ENCODE measurements at places on chromosomes 12 and 14. TPM values are rescaled to one million over a fixed set of nuclear protein-coding genes. Genes with fewer than 3 reads are reported as not detected.

The RNASE4 gene
- total RNA-seq = 0.75 TPM

The GPX2 gene
- total RNA-seq = not detected

The CFAP73 gene
- total RNA-seq = not detected

The MSI1 gene
- total RNA-seq = not detected

The CSRP2 gene
- not detected for total RNA-seq

The LRTM2 gene
- total RNA-seq = not detected

The CELA1 gene
- not detected for total RNA-seq

The IL22 gene
- total RNA-seq = 0.61 TPM

The ACAD10 gene
- 30.3 TPM for total RNA-seq

The DAO gene
- total RNA-seq = not detected

The ITPR2 gene
- 31.1 TPM for total RNA-seq

The DPF3 gene
- total RNA-seq = 10.2 TPM

The LYZ gene
- 0.21 TPM for total RNA-seq

The NXPH4 gene
- total RNA-seq = 0.68 TPM

The SLC2A14 gene
- 0.38 TPM for total RNA-seq

The NEUROD4 gene
- not detected for total RNA-seq

The CARMIL3 gene
- total RNA-seq = 2.9 TPM

The KLHDC1 gene
- 1.9 TPM for total RNA-seq

The CKAP4 gene
- 1.1 TPM for total RNA-seq

The GLT1D1 gene
- 0.12 TPM for total RNA-seq

The C14orf132 gene
- 0.33 TPM for total RNA-seq

The GLT8D2 gene
- total RNA-seq = 0.40 TPM

The SLC24A4 gene
- not detected for total RNA-seq

The MDM1 gene
- 27.6 TPM for total RNA-seq

The SSPN gene
- not detected for total RNA-seq

The KLHL33 gene
- 0.59 TPM for total RNA-seq

The KRT77 gene
- not detected for total RNA-seq

The ACSS3 gene
- not detected for total RNA-seq

The CD163L1 gene
- total RNA-seq = not detected

The KRT2 gene
- total RNA-seq = not detected

The SERPINA10 gene
- total RNA-seq = not detected

The SRRM4 gene
- total RNA-seq = not detected

The SLCO1B1 gene
- total RNA-seq = not detected
